ENCODE measurements at places on chromosomes 16 and 17.

DNA sequence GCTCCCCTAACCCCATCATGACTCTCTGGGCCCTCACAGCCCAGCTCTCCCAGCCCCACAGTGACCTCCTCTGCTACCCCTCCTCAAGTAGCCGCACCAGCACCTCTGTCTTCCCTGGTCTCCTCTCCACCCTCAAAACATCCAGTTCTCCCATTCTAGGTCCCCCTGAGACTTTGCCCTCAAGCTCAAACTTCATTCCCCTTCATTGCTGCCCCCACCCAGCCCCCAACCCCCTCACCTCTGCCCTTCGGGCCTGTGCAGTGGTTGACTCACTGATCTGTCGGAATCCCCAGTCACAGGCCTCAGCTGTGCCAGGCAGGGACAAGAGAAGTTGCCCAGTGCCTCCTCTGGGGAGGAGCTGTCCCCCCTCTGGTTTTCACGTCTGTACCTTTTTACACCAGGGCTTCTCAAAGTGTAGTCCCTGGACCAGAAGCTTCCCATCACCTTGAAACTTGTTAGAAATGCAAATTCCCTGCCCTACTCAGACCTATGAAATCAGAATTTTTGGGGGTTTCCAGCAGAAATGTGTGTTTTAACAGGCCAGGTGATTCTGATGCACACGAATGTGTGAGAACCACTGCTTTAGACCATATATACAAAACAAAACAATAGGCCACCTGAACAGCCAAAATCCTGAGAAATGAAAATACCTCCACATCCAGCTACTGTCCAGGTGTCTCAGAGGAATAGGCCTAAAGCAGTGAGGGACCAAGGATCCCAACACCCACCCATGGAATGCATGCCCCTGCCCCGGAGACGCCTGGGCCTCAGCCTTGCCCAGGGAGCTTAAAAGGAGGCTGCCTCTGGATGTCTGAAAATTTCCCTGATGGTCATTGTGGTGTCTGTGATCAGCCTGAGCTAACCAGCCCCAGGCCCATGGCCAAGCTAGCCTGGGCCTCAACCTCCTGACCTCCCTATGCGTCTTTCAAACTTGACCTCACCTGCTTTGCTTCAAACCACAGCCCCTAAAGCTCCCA is 853 bp upstream of the DOK4 start:
- DNase-seq, result no peak

- DNase-seq, result no peak
Measured at GRCh38 chr17:74156878-74157277, 46.6 kb upstream of the RPL38 start.

DNA sequence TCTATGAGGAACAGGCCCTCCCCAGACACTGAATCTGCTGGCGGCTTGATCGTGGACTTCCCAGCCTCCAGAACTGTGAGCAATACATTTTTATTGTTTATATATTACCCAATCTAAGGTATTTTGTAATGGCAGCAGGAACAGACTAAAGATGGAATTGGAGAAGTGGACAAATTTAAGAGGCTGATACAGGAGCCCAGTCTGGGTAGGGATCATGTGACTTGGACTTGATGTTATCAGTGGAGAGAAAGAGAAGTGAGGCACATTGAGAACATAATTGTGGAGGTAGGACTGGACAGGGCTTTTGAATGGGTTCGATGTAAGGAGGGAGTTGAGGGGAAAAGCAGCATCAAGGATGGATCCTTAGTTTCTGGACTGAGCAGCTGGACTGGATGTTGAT is 93.8 kb downstream of the USP31 start:
- DNase-seq, result no peak

DNA sequence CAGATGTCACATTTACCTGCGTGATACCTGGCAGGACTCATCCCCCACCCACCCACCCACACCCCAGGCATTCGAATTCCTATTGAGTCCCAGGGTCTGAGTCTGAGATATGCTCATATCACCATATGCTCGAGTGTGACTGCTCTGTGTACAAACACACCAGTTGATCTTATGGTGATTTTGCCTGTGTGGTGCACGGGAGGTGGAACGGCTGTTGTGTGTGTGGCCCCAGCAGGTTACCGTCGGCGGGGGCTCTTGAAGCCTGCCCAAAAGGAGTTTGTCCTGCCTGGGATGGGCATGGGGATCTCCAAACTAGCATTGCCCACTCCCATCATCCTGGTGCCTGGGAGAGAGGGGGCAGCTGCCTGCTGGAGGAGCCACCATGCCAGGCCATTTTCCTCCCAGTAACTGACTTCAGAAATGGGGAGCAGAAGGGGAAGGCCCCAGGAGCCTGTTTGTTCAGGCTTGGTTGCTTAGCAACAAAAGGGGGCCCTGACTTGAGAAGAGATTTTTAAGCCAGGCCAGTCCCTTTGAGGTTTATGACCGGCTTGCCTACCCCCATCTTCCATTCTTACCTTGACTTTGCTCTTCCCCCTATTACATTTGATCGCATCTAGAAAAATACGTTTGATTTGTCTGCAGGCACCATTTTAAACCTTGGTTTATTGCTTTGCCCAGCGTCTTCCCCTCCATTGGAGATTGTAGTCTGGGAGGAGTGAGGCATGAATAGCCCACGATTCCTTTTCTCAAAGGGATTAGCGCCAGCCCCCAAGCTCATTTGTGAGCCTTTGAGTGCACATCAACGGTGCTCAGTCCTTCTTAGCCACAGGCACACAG is 217.7 kb downstream of the CCDC182 start:
- no peak for DNase-seq

- no peak for DNase-seq
Measured at GRCh38 chr17:80839511-80839941, 152.1 kb upstream of the CHMP6 start.

GRCh38 chr17:77119668-77120301 is 21.0 kb upstream of the SEC14L1 start:
- no peak for DNase-seq

DNA sequence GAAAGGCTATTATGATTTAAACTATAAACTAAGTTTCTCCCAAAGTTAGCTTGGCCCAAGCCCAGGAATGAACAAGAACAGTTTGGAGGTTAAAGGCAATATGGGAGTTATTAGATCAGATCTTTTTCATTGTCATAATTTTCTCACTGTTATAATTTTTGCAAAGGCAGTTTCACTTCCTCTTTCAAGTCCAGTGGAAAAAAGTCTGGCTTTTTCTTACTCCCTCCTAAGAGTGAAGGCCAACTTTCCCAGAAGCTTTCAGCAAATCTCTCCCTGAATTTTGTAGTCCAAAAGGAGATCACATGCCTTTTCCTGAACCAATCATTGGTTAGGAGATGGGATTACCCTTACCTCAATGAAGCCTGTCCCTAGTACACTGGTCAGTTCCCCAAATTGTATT is 9.1 kb upstream of the BLMH start:
- DNase-seq, result no peak

GRCh38 chr16:25571712-25572111 is 120.0 kb upstream of the HS3ST4 start:
- DNase-seq, result no peak

- DNase-seq, result no peak
Measured at GRCh38 chr16:22320572-22321339, 23.5 kb downstream of the POLR3E start.

DNA sequence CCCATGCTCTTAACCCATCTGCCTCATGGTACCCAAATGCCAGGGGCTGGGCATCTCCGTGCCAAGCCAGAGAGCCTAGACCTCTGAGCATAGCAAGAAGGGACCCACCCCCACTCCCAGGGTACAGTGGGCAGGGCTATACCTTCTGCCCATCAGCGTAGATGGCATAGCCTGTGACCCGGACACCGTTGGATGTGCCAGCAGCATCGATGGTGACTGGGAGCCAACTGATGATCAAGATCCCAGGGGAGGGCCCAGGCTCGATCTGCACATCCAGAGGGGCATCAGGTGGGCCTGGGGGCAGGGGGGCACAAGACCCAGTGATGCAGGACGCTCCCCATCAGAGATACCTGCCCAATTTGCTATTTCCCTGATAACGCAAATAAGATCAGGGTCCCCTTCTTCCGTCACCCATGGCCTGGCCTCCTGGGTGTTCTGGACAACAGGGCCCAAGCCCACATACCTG is 17.1 kb downstream of the TSPOAP1 start:
- DNase-seq, result no peak

Data from stimulated activated CD4-positive, alpha-beta T cell treated with anti-CD3 and anti-CD28 coated beads, Interleukin-12 subunit alpha, Interleukin-12 subunit beta, amount 100 ng/mL, for 24 hours (primary cell).